ENCODE measurements at places on chromosomes 6 and 20.

GRCh38 chr6:110880651-110881050 is 6.1 kb downstream of the AMD1 start:
- no peak for DNase-seq

DNA sequence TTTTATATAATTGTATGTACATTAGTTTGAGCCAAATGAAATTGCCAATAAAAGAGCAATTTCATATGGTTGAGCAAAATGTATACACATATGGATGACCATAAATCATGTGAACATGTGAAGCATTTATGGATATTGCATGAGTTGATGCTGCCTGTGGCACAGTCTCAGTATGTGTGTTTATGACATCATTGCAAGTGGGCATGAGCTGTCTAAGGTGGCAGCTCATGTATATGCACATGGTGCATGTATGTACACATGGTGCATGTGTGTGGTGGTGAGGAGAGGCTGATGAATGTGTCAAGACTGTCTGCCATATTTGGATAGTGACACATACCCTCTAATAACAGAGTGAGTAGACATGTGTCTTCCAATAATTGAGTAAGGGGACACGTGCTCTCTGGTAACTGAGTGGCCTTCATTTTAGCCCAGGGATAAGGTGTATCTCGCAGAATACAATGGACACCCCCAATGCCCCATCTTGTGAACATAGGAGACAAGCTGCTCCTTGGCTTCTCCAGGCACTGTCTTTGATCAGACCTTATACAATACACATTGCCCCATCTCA is 208.8 kb downstream of the DHX35 start:
- no peak for DNase-seq

DNA sequence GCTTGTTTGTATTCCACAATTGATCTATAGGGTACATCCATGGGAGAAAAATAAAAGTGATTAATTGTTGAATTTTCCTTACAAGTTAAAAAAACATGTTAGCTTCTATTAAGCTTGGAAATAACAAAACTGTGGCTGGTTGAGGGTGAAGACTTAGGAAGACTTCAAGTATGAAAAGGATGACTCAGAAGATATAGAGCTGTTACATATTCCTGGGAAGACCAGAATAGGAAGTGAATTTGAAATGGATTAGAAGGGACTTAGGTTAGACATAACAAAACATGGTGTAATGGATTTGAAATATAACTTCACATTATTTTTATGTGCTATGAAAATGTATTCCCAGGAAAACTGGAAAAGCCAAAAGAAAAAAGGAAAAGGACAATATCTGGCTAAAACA is 732.2 kb downstream of the HDGFL1 start:
- no peak for DNase-seq

GRCh38 chr20:53621482-53622246 is 28.0 kb upstream of the ZNF217 start:
- peak; percentile 53 for DNase-seq

DNA sequence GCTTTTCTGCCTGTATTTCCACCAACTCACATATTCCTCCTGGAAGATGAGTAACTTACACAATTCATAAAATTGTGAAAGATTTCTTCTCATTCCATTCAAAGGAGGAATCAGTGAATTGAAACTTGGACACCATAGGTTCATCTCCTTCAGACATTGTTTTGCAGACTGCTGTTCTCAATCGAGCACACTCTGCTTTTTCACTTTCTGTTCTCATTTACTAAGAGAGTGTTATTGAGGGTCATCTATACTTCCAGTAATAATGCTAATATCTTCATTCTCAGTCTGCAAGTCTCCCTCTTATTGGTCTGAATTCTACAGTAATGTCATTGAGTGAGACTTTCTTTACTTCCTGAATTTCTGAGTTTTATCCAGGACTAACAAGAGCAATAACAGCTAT is 67.5 kb upstream of the FUT9 start:
- DNase-seq: no peak

- DNase-seq: peak; percentile 70
Measured at GRCh38 chr6:16741112-16742016, 19.9 kb downstream of the ATXN1 start.

GRCh38 chr20:33575282-33575681 is 85.4 kb downstream of the CBFA2T2 start:
- DNase-seq: no peak
